B cell (primary cell): ENCODE measurements at places on chromosomes 1 and 21. TPM values are rescaled to one million over a fixed set of nuclear protein-coding genes. Genes with fewer than 3 reads are reported as not detected.

DNA sequence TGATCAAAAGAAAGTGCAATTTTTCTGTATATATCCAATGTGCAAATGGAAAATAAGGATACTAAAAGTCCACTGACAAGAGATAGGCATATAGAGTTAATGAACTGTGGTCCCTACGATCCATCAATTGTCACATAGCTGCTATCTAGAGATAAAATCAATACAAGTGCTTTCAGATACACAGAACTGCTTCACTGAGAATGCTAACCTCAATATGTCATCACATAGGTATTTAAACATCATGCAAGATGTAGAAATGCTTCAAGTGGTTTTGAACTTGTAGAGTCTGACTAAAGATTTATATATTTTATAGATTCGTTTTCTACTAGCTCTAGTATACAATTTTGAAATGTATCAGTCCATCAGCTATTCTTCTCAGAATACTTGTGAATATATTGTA, 1604.7 kb downstream of the PLA2G4A start:
- no peak for DNase-seq

The DYNLT5 gene
- polyA plus RNA-seq = not detected in 2 replicates

GRCh38 chr1:19815801-19816736, 986 bp upstream of the RNF186 start:
- no peak for DNase-seq

The CDC20 gene
- 1.5 and 2.0 TPM in 2 replicates for polyA plus RNA-seq

DNA sequence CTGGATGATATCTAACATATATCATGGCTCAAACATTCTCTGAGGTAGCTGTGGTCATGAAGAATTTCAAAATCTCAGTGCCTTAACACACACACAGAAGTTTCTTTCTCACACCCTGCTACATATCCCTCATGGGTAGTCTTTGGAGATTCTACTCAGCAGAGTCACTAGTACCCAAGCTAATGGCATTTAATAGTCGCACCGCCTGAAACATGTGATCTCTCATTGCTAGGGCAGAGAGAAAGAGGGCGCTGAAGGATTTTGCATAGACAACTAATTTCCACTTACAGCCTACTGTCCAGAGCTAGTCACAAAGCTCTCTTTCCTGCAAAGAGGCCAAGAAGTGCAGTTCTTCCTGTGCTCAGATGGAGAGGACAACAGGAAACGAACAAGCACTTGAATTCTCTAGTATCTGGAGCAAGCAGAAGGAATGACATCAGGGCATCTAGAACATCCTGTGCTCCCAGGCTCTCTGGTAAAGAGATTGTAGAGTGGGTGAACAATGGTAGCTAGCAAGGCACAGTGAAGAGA, 183.4 kb upstream of the PTBP2 start:
- no peak for DNase-seq

DNA sequence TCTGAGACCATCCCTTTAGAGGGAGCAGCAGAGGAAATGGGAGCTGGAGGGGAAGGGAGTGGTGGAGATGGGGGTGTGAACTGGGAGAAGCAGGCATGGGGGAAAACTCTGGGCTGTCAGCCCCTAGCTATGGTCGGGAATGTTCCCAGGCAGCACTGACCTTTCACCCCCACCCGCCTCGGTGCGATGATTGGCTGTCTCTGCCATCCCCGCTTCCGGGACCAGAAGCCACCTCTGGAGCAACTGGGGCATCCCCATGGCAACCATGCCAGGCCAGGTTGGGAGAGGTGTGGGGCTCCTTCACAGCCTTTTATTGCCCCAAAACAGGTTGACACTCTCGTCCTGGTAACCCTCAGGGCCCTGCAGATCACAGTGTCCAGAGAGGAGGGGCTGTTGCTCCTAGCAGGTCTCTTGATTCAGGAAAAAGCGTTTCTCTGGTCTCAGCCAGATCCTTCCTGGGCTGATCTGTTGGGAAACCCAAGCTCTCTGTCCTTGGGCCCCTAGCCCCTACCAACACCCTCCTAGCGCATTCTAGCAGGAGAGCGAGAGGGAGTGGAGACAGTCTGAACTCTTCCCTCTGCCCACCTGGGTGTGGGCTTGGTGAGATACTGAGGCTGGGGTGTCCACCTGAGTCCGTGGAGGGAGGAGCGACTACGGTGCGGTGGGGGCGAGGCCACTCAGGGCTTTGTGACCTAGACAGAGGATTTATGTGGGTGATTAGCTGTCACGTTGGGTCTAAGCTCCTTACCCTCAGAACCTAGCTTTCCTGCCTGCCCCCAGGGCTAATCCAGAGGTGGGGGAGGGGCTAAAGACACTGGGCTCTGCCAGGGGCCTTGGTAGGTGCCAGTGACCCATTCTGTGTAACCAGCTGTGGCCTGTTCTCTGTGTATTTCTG, 12.2 kb upstream of the SLC6A9 start:
- no peak for DNase-seq

DNA sequence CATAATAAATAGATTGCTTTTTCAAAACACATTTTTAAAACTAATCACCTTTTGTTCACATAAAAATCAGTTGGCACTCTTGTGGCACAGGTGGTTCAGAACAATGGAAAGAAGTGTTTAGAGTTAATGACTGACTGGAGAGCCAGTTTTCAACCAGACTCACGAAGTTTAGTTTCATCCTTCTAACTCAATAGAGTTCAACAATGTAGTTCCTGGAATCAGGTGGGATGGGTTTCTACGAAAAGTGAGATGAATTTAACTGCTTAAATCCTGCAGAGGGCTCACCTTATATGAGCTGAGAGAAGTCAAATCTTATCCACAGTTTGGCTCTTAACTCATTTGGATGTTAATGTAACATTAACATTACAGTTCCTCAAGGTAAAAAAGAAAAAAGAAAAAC, 116.5 kb downstream of the SMYD2 start:
- DNase-seq = no peak

The UBE2U gene
- not detected in 2 replicates for polyA plus RNA-seq

DNA sequence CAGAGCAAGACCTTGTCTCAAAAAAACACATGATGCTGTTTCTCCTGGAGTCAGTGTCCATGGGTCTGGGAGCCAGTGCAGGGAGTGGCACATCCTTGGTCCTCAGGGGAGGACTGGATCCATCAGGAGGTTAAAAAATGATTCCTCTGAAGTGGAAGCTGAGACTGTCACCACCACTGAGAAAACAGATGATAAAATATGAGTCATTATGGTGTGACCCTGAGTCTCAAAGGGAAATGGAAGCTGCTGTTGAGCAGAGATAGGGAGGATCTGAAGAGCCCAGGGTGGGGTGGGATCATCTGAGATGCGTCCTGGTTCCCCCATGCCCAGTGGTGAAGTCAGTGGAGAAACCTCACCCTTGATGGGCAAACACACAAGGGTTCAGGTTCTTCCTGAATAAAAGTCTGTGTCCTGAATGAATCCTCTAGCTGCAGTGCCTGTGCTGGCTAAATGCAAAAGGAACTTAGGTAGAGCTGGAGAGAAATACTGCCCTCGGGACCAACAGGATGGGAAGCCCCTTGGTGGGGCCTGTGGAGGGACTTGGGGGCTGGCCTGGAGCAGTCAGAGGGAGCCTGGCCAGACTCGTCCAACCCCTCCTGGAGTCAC, 61.6 kb upstream of the TENT5B start:
- no peak for DNase-seq

- no peak for DNase-seq
Observed at GRCh38 chr1:41629571-41629970, 145.1 kb upstream of the EDN2 start.

DNA sequence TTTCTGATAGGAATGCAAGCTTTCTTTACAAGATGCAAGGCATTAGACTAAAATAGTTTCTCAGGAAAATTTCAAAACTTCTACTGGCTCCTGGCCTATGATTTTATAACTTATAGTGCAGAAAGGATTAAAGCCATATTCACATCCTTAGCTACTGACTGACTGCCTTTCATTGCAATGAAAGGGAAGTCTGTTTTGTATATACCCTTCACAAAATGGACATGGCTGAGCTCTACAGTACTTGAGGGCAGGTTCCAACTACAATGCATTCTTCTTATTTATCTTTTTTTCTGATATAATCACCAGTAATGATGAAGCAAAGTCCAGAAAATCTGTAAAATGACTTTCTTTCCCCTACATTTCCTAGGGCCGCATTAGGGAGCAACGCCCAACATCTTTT, 100.5 kb upstream of the ESRRG start:
- DNase-seq = no peak

DNA sequence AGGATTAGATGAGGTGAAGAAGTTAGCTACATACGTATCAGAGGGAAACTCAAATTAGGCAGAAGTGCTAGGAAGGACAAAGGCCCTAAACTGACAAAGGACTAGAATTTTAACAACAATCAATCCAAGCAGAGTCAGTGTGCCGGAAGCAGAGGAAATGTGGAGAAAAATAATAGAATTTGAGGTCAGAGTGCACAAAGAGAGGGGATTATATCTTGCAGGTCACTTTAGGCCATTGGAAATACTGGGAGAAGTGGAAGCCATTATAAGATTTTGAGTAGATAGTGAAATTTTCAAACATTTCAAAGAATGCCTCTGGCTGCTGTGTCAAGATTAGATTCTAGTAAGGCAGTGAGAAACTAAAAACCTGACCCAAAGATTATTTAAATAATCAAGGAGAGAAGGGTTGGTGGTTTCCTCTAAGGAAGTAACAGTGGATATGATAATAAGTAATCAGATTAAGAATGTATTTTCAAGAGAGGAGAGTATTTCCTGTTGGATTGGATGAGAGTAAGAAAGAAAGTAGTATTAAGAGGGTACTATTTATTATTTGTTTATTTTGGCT, 889.2 kb upstream of the NCAM2 start:
- no peak for DNase-seq

- DNase-seq = no peak
Observed at GRCh38 chr1:232452736-232453440, 177.0 kb downstream of the SIPA1L2 start.

- DNase-seq = no peak
Observed at GRCh38 chr21:18245464-18245967, 883 bp downstream of the CHODL start.

DNA sequence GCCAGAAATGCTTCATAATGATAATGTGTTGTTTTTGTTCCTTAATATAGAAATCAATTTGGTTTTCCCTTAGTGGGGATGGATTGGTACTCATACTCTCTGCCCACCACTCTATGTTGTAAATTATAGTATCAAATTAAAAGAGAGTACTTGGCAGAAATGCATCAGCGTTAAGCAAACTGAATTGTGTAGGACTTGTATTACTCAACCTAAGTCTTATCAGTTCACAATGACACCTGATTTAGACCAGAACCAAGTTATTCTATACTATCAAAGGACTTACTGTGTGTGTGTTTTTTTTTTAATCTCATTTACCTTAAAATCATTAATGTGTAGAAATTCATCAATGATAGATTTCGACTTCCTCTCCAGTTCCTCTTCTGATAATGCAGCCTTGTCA, 62.0 kb upstream of the HP1BP3 start:
- DNase-seq = no peak
